Upper lobe of right lung (tissue), 1 donor: ENCODE measurements at places on chromosomes 2 and 18. TPM values are rescaled to one million over a fixed set of nuclear protein-coding genes. Genes with fewer than 3 reads are reported as not detected.

DNA sequence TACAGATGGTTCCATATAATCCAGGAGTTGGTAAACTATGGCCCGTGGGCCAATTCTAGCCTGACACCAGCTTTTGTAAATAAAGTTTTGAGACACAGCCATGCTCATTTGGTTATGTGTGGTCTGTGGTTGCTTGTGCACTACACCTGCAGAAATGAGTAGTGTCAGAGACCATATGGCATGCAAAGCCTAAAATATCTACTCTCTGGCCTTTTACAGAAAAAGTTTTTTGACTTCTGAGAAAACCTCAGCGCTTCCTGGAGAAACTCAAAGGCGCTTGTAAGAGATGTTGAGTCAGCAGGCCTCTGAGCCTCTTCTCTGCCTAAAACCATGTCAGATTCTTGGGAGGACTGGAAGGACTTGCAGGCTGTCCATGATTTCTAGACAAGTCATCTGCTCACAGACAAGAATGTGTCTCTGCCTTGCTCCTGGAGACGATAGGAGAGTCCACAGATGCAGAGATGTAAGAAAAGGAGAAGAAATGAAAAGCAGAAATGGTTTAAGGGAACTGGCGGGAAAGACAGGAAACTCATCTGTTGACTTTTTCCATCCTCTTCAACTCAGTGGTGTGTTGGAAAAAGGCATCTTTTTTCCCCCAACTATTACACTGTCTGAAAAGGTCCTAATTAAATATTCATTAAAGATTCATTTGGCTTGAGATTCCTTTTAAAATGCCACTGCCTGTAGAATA is 5.2 kb downstream of the TTC39C start:
- no peaks in the 10 kb centered on the region for H3K36me3 ChIP-seq
- no peak for DNase-seq
- H3K27me3 ChIP-seq: peaks cover 7% of the 10 kb centered on the region
- H3K27ac ChIP-seq: no peak overlapping the region
- H3K4me3 ChIP-seq: no peak overlapping the region

GRCh38 chr2:66439812-66440542 is 5.1 kb downstream of the MEIS1 start:
- peaks cover 8% of the 10 kb centered on the region for H3K36me3 ChIP-seq
- peaks cover 33% of the 10 kb centered on the region for H3K27me3 ChIP-seq
- H3K4me3 ChIP-seq: peak overlapping the region; percentile 67
- no peaks in the 10 kb centered on the region for H3K4me1 ChIP-seq
- no peak for DNase-seq

DNA sequence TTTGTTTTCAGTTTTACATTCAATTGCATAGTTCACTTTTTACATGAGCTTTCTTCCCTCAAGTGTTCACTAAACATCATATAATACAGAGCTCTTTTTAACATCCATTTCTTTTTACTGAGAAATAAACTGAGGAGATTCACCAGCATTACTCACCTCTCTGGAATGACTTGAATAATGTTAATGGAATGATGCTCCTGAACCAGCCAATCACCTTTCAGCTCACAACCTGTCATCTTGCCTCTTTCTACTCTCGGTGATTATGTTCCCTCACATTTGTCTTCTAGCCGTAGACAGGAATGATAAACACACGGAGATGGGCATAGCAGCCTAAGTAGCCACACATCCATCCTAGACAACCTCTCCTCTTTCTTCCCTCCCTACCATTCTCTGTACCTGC is 301.7 kb downstream of the PAX3 start:
- H3K4me3 ChIP-seq: no peak overlapping the region
- H3K36me3 ChIP-seq: no peaks in the 10 kb centered on the region
- DNase-seq: no peak
- H3K4me1 ChIP-seq: no peaks in the 10 kb centered on the region
- H3K27ac ChIP-seq: no peak overlapping the region
- no peaks in the 10 kb centered on the region for H3K27me3 ChIP-seq

GRCh38 chr2:201074996-201075395 is 3.2 kb downstream of the NDUFB3 start:
- H3K4me3 ChIP-seq: no peak overlapping the region
- no peaks in the 10 kb centered on the region for H3K27me3 ChIP-seq
- H3K27ac ChIP-seq: no peak overlapping the region
- no peak for DNase-seq
- H3K4me1 ChIP-seq: peaks cover 21% of the 10 kb centered on the region
- H3K36me3 ChIP-seq: peaks cover 14% of the 10 kb centered on the region

DNA sequence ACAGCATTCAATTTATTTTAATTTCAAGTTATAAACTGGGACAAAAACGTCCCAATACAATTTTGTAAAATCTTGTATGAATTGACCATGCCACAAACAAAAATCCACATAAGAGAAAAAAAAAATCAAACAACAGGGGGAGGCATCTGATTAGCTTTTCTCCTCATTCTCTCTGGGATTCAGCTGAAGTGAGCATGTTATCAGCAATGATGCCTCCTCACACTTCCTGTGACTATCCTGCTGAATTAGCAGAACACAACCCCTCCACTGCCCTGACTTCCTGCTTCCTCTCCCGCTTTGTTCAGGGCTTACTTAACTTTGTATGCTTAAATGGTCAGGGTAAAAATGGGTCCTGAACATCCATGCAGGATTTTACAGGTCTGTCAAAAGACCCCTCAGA is 132.2 kb upstream of the ITGB6 start:
- H3K27ac ChIP-seq: no peak overlapping the region
- peaks cover 76% of the 10 kb centered on the region for H3K4me1 ChIP-seq
- DNase-seq: no peak
- no peaks in the 10 kb centered on the region for H3K27me3 ChIP-seq
- H3K36me3 ChIP-seq: no peaks in the 10 kb centered on the region
- H3K4me3 ChIP-seq: no peak overlapping the region

DNA sequence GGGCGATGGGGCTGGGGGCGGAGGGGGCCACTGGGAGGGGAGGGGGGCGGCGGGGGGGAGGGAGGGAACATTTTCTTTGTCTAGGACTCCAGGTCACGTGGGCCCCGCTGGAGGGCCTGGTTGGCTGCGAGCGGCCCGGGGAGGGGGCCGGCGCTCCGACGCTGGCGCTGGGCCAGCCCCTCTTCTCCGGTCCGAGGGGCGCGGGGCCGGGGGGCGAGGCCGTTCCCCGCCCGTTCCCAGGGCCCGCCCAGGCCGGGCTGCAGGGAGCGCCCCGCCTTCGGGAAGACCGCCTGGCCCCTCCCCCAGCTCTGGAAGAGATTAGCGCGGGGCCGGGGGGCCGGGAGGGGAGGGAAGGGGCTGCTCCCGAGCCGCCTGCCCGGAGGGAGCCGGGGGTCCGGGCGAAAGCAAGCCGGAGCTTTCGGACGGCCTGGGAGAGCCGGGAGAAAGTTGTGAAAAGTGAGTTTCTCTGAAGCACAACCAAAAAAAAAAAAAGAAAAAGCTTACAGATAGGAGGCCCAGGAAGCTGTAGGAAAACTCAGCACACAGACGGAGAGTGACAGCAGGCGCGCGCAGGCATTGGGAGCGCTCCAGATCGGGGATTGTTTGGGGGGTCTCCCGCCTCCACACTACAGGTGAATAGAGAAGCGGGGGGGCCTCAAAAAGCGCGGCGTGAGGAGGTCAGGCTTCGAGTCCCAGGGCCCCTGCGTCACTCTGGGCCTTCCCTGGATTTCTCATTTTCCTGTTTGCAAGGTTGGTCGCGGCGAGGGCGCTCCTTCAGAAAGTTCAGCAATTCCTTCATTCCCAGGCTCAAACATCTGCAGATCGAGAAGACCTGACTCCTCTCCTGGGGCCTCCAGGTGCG is 84.1 kb upstream of the POMC start:
- peak overlapping the region; percentile 63 for H3K4me3 ChIP-seq
- H3K4me1 ChIP-seq: peaks cover 17% of the 10 kb centered on the region
- H3K27ac ChIP-seq: peak overlapping the region; percentile 81
- H3K36me3 ChIP-seq: peaks cover 12% of the 10 kb centered on the region

DNA sequence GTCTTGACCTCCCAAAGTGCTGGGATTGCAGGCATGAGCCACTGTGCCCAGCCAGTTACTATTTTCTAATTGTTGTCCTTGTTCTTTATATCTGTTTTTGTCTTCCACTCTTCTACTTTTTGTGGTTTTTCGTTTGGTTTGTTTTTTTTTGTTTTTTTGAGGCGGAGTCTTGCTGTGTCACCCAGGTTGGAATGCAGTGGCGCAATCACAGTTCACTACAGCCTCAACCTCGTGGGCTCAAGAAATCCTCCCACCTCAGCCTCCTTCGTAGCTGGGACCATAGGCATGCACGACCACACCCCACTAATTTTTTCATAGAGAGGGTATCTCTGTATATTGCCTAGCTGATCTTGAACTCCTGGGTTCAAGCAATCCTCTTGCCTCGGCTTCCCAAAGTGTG is 100.7 kb downstream of the EHBP1 start:
- H3K27me3 ChIP-seq: no peaks in the 10 kb centered on the region
- no peaks in the 10 kb centered on the region for H3K4me1 ChIP-seq

- H3K4me3 ChIP-seq: no peak overlapping the region
- H3K27ac ChIP-seq: no peak overlapping the region
- H3K27me3 ChIP-seq: no peaks in the 10 kb centered on the region
Measured at GRCh38 chr2:46347648-46348280, 50.6 kb downstream of the EPAS1 start.

DNA sequence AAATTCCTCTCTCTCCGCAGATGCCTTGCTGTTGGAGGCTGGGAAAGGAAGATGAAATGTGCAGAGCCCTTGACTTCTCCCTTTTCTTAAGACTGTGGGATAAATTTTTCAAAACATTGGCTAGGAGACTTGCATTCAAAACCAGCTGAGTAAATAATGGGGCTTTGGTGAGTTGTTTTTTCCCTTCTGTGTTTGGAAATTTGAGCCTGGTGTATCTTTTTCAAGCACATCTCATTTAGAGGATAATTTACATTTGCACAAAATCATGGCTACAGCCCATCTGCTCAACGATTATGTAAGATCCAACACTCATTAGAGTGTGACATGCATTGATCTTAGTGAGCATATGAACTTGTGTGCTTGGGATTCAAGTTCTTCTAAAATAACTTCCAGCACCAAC is 112.1 kb upstream of the ATP8B1 start:
- H3K4me3 ChIP-seq: no peak overlapping the region
- no peaks in the 10 kb centered on the region for H3K4me1 ChIP-seq
- no peaks in the 10 kb centered on the region for H3K36me3 ChIP-seq
- no peak for DNase-seq
- no peak overlapping the region for H3K27ac ChIP-seq
- H3K27me3 ChIP-seq: no peaks in the 10 kb centered on the region

DNA sequence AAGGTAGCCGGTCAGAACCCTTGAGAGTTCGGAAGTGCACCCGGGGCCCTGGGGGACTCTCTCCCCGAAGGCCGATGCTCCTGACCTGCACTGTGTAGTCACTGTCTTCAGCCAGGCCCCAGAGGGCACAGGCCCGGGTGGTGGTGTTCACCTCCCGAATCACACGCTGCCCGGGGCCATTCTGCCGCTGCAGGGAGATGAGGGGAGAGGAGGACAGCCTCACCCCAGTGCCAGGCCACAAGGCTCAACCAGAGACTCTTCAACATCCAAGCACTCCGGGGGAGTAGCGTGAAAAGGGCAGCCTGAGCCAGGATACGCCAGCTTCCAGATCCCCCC is 1.1 kb downstream of the FNDC4 start:
- no peaks in the 10 kb centered on the region for H3K36me3 ChIP-seq
- peaks cover 15% of the 10 kb centered on the region for H3K4me1 ChIP-seq
- H3K4me3 ChIP-seq: no peak overlapping the region

GRCh38 chr2:223828314-223828713 is 9.1 kb downstream of the AP1S3 start:
- no peaks in the 10 kb centered on the region for H3K27me3 ChIP-seq
- no peaks in the 10 kb centered on the region for H3K4me1 ChIP-seq
- no peak for DNase-seq

DNA sequence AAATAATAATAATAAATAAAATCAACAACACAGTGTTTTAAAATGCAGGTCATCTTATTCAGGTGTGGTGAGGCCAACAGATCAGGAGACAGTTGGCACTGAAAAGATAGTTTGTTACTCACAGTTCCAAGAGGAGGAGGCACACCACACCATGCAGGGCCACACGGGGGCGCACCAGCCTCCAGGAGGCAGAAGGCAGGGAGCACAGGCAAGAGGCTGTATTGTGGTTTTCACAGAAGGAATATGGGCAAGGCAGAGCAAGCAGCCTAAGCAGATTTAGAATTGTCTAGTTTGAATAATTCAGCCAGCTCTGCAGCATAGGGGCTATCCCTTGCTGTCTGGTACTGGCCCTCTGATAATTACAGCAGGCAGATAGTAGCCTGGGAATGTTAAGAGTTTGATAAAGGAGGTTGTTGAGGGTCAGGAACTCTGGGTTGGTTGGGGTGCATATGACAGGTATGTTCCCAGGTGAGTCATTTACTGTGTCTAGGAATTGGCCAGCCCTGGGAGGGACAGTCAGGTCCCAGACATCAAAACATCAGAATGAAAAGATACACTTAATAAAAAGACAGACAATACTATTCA is 31.3 kb downstream of the KIAA2012 start:
- no peaks in the 10 kb centered on the region for H3K4me1 ChIP-seq
- H3K36me3 ChIP-seq: no peaks in the 10 kb centered on the region
- no peak overlapping the region for H3K27ac ChIP-seq
- DNase-seq: peak; percentile 84
- no peak overlapping the region for H3K4me3 ChIP-seq

IL1F10 gene
- total RNA-seq: not detected

ZNF892 gene
- 3.8 TPM for total RNA-seq

PTMA gene
- 744 TPM for total RNA-seq

NXPH2 gene
- not detected for total RNA-seq

SERPINB13 gene
- not detected for total RNA-seq

CFAP65 gene
- not detected for total RNA-seq

TRABD2A gene
- 6.5 TPM for total RNA-seq

EPC2 gene
- 40.1 TPM for total RNA-seq

TSPYL6 gene
- total RNA-seq: not detected

XRCC5 gene
- 178 TPM for total RNA-seq
